ENCODE measurements at places on chromosomes 3 and 15. TPM values are rescaled to one million over a fixed set of nuclear protein-coding genes. Genes with fewer than 3 reads are reported as not detected.

- DNase-seq = no peak
Measured at GRCh38 chr3:120682095-120682681, at the start of gene HGD. HGD (minus strand) TSS chr3:120682239; CDS start chr3:120682111, 128 bp downstream.

IL5RA gene
- total RNA-seq = 0.59 TPM

COLQ gene
- total RNA-seq = 3.5 TPM

TRIM59 gene
- 16.2 TPM for total RNA-seq

EPHA3 gene
- not detected for total RNA-seq

DNA sequence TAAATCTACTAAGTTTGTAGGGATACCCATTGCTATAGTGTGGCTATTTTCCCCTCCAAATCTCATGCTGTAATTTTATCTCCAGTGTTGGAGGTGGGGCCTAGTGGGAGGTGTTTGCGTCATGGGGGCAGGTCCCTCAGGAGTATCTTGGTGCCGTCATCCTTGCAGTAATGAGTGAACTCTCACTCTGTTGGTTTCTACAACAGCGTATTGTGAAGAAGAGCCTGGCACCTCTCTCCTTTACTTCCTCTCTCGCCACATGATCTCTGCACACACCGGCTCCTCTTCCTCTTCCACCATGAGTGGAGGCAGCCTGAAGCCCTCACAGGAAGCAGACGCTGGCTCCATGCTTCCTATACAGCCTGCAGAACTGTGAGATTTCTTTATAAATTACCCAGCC, 34.0 kb upstream of the TRPM1 start:
- no peak for DNase-seq

DNA sequence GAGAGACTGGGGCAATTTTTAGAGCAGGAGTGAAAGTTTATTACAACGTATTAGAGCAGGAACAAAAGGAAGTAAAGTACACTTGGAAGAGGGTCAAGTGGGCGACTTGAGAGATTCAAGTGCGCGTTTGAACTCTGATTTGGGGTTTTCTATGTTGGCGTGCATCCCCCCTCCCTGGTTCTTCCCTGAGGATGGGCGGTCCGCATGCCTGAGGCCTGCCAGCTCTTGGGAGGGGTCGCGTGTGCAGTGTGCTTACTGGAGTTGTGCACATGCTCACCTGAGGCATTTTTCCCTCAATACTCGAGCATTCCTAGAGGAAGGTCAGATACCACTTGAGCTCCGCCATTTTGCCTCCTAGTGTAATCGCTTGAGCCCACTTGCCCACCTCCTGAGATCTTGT, 10.4 kb upstream of the CHAC1 start:
- no peak for DNase-seq

DNA sequence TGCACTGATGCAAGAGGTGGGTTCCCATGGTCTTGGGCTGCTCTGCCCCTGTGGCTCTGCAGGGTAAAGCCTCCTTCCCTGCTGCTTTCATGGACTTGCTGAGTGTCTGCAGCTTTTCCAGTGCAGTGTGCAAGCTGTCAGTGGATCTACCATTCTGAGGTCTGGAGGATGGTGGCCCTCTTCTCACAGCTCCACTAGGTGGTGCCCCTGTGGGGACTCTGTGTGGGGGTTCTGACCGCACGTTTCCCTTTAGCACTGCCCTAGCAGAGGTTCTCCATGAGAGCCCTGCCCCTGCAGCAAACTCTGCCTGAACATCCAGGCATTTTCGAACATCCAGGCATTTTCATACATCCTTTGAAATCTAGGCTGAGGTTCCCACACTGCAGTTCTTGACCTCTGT, 329.8 kb upstream of the NAALADL2 start:
- no peak for DNase-seq

GHSR gene
- not detected for total RNA-seq

VILL gene
- total RNA-seq = 23.2 TPM

GRCh38 chr15:35055416-35056105, 29.5 kb downstream of the NANOGP8 start:
- no peak for DNase-seq

DNA sequence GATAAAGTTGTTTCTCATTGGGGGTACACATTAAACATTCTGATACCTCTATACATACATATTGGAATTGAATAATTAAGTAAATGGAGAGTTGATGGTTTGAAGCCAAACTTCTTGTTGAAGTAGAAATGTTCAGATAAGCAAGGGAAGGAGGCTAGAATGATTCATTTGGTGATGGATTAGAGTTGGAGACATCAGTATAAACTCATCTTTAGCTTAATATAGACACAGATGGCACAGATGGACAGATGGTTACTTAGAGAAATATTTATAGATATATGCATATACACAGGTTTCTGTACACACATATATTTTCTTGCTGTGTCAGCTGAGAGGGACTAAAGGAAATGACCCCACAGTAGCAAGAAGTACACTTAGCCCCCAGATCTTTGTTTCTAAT, 69.5 kb downstream of the LRRC49 start:
- no peak for DNase-seq

PDE12 gene
- 40.5 TPM for total RNA-seq

MUC4 gene
- not detected for total RNA-seq

GOLGA6A gene
- 0.16 TPM for total RNA-seq

DNA sequence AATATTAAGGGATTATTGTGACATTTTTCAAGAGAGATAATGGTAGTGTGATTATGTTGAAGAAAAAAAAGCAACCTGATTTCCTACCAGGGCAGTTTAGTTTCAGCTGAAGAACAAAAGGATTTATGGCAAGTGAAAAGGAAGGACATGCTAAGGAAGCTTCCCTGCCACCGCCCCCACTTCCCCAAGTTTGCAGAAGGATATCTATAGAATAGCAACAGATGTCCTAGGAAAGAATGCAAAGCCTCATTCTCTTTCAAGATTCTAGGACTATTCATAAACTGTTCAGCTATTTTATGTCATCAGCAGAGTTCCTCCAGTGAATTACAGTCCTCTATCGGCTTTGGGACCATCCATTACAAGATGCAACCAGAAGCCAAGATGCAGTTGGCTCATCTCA, 160.8 kb downstream of the SATB1 start:
- no peak for DNase-seq

GOLGA6L7 gene
- total RNA-seq = not detected
